ENCODE measurements at places on chromosomes 12 and 14.

DNA sequence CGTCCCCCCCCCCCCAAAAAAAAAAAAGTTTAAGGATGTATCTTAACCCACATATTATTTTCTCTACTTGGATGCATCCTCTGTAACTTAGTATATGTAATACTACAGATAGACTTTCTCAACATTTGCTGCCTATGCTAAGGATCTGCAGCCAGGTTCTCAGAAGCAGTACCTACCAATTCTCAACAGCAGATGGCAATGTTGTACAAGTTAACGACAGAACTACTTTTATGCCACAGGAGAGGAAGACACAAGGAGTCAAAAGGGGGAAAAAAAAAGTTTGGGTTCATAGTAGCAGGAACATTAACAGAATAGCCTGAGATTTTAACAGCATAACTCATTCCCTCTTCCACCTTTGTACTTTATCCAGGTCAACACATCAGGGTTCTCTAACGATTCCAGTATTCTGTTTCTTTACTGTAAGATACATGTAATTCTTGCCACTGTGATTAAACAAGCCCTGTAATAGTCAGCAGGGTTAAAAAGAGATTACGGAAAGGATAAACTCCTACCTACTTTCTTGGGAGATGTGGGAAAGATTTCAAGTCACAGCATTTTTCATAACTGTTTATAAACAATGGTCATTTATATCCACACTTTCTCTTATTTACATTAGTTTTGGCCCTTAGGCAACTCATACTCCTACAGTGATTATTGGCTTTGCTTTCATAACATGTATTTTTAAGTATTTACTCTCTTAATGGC, 5.7 kb upstream of the NEK9 start:
- DNase-seq = peak; percentile 79

- DNase-seq = no peak
These were observed 45.7 kb upstream of the CCDC91 start for GRCh38 chr12:28144532-28144931.

GRCh38 chr12:57746025-57746424, 1.2 kb downstream of the TSPAN31 start:
- no peak for DNase-seq

DNA sequence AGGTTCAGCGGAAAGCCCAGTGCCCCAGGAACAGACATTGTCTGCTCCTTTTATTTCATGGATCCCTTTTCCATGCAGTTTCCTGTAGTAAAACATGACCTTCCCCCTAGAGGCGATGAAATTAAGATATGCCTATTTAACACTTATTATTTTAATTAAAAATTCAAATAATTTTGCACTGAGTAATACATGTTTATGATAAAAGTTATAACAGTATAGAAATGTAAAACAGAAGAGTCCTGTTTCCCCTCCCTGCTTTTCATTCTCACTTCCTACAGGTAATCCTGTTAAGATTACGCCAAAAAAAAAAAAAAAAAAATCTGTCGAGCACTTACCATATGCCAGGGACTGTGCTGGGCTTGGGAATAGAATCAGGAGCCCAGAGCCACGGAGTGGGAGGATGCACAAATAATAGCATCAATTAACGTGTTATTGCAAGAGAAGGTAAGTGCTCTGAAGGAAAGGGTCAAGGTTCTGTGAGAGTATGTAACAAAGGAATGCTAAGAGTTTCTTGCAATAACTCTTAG, 830 bp upstream of the LPCAT3 start:
- DNase-seq = peak; percentile 7

DNA sequence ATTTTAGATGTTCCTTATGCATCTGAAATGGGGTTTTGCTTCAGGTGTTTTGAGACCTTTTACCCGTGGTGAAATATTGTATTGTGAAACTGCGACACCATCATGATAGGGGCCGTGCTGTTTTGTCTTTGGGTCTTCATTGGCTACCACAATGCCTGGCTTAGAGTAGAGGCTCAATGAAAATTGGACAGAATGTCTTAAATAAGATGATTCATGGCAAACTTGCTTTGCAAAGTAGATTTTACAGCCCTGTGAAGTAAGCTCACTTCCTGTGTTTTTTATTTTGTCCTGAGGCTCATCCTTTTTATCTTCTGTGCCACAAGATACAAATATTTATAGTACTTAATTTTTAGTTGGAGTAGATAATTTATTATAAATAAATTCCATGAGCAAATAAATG, 111.3 kb upstream of the FRMD6 start:
- DNase-seq = peak; percentile 80

GRCh38 chr12:79933532-79934264, 1.2 kb downstream of the PPP1R12A start:
- DNase-seq = peak; percentile 35

GRCh38 chr12:11697131-11697530, 47.7 kb downstream of the ETV6 start:
- no peak for DNase-seq

DNA sequence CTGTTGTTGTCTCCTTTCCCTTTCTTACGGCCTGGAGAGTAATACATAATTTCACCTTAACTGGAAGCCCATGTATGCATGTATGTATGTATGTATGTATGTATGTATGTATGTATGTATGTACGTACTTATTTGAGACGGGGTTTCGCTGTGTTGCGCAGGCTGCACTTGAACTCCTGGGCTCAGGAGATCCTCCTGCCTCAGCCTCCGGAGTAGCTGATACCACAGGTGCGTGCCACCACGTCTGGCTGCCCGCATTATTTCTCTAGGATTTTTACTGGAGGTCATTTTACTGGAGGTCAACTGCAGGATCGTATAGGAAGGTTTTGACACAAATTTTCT, 644 bp upstream of the OS9 start:
- DNase-seq = no peak
